Esophagus mucosa (tissue), 1 donor: ENCODE measurements at places on chromosomes 16 and 17. TPM values are rescaled to one million over a fixed set of nuclear protein-coding genes. Genes with fewer than 3 reads are reported as not detected.

Gene PLA2G10
- not detected for total RNA-seq

Gene METTL23
- total RNA-seq: 17.8 TPM

Gene ACSF2
- 15.1 TPM for total RNA-seq

Gene OR1D2
- not detected for total RNA-seq

DNA sequence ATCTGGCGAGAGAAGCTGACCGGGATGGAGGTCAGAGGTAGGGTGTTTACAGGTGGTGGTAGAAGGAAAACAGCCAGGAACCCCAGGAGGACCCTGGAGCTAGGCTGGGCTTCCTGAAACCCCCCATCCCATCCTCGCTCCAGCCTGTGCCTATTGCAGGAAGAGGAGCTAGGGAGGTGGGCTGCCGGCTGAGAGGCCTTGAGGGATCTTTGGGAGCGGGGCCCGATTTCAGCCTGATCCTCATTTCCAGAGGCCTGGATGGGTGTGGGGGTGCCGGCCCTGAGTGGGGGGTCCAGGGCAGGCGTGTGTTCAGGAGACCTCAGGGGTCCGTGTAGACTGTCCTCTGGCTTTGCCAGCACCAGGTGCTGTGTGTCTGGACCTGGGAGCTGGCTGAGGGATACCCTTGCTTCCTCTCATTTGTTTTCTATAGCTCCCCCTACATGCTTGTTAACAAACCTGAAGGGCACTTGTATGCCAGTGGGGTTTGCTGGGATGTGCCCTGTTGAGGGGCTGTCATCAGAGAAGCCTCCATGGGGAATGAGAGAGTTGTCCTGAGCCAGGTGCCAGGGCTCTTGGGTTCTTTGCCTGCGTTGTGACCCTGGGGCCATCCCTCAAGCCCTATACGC is 18.9 kb upstream of the RAP1GAP2 start:
- ATAC-seq: no peak

GRCh38 chr17:41784207-41784744 is 2.2 kb downstream of the JUP start:
- ATAC-seq: peak; percentile 40

- no peak for ATAC-seq
These were observed 3.3 kb downstream of the CISD3 start for GRCh38 chr17:38733282-38733981.

GRCh38 chr17:46169913-46170638 is 23.2 kb downstream of the KANSL1 start:
- ATAC-seq: no peak

DNA sequence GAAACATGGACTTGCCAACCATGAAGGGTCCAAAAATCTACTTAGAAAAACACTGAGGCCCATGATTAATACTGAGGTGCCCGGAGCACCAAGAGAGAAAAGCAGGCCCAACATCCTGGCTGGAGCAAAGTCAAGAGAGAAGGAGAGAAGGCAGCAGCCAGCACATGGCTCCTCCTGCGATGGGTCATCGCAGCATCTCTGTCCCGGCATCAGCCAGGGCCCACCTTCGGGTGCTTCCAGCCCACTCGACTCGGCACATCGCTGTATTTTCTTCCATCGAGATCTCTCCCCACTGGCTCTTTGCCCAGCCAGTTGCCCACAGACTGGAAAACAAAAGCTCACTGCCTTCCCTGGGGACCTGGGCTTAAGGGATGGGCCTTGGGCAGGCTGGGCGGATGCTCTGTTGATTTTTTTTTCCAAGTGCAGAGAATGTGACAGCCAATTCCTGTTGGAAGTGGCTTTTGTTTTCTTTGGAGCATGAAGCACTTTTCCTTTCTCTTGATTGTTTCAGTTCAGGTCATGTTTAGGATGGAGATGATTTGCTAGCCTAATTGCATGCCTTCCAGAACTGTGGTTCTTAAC is 58.1 kb downstream of the CYB5B start:
- peak; percentile 53 for ATAC-seq

- peak; percentile 17 for ATAC-seq
These were observed 709 bp downstream of the STAT5A start for GRCh38 chr17:42288803-42289610.

DNA sequence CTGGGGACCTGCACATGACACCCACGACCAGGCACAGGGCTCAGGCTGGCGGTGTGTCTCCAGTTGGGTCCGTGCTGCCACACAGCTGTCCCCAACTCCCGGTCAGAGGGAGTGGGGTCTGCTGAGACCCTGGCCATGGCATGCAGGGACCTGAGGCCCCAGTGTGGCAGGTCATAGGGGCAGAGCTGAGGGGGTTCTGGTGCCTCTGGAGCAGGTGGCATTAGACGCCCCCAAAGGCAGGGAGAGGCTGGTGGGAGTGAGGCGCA is 4.2 kb downstream of the NUBP2 start:
- ATAC-seq: no peak

DNA sequence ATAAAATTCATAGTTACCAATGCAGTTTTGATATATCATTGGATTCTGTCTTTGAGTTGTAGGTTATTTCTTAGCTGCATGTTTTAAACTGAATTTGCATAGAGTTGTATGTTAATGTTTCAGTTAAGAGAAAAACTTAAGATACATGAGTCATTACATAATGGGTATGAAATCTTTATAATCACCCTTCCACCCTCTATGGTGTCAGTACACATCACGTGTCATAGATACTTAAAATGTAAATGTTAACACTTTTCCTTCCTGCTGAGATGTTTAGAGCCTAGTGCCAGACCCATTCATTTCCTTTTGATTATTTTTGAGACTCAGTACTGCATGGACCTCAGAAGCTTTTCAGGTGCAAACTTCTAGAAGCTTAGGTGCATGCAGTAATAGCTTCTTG is 20.5 kb downstream of the ZNF207 start:
- ATAC-seq: peak; percentile 28

DNA sequence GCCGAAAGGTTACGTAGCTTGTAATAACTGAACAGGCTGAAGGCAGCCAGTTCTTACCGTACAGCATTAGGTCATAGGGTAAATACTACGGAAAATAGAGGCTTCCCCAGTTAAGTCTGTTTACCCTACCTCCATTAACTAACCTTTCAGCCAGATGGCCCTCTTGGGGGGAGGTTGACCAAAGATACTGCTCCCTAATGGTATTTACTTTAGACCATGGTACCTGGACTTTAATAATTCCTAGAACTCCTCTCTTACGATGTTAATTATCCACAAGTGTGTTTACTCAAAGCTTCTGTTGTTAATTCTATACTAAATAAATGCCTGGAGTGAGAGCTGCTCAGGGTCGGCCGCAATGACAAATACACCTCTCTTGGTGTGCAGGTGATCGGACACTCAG is 9.8 kb upstream of the ADAT1 start:
- no peak for ATAC-seq
